ENCODE measurements at places on chromosomes 6 and 20.

DNA sequence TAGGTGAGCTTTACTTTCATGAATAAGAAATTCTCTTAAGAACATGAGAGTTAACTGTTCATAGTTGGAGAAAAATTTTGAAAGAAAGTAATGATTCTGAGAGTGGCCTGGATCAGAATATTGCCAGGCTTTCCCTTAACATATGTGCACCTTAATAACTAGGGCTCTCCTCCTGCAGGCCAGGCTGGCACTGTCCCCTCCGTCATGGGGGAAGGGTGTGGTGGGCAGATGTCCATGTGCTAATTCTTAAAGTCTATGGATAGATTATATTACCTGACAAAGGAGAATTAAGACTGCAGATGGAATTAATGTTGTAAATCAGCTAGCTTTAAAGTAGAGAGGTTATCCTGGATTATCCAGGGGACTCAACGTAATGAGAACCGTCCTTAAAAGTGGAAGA lies 10.9 kb upstream of the KLHL32 start:
- no peak for DNase-seq

GRCh38 chr6:43496370-43497128 lies 13.6 kb downstream of the LRRC73 start:
- DNase-seq: no peak

DNA sequence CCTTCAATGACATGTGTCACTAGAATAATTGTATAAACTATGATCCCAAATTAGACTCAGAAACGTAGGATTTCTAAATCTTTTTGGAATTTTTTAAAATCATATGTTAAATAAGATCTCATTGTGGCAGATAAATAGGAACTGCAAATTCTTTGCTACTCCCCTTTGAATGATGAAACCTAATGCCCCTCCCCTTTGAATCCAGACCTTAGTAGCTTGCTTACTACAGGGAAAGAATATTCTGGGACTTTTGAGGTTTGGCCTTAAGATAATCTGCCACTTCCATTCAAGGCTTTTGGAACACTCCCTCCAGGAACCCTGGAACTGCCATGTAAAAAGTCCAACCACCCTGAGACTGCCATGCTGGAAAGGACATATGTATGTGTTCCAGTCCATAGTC lies 7.1 kb downstream of the TDP2 start:
- DNase-seq: no peak

GRCh38 chr20:8858181-8858787 lies 210.6 kb upstream of the PLCB4 start:
- DNase-seq: no peak

- DNase-seq: peak; percentile 83
These were observed 1.5 kb upstream of the GMEB2 start for GRCh38 chr20:63628246-63628975.

DNA sequence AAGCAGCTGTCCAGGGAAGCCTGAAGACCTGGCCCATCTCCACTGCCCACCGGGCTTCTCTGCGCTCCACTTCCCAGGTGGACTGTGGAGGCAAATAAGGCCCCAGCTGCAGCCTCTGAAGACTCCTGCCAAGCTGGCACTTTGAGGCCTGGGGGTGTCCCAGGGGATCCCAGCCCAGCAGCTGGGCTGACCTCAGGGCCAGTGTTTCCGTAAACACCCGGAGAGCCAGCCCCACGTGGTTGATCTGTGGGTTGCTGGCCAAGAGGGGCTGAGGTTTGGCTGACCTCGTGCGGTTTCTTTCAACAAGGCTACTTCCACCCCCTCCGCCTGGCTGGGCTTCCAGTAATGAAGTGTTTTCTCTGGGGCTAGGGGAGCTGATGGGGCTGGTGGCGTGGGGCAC lies 12.4 kb upstream of the CCN5 start:
- DNase-seq: no peak

DNA sequence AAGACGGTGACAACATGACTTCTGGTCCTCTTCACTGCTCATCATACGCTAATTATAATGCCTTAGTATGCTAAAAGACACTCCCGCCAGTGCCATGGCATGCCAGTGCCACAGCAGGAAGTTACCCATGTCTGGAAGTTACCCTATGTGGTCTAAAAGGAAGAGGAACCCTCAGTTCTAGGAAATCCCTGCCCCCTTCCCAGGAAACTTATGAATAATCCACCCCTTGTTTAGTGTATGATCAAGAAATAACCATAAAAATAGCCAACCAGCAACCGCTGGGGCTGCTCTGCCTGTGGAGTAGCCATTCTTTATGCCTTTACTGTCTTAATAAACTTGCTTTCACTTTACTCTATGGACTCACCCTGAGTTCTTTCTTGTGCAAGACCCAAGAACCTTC lies 15.8 kb upstream of the SERPINB9 start:
- DNase-seq: peak; percentile 55

- DNase-seq: no peak
These were observed 326.4 kb upstream of the MARCKS start for GRCh38 chr6:113530769-113531168.

DNA sequence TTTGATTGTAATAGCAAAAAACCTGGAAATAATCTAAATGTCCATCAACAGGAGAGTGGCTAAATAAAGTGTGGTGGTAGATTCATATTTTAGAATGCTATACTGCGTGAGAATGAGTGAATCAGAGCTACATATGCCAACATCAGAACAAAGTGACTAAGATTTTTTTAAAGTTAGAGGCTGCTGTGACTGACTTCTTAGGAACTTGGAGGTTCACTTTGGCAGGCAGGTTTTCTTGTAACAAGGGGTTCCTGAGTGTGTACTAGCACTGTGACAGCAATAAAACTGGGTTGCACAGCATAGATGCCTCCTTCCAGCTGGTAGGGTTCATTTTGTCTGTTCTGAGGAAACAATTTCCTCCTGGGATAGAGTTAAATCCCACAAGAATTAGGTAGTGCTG lies 75.3 kb upstream of the ENPP5 start:
- no peak for DNase-seq

DNA sequence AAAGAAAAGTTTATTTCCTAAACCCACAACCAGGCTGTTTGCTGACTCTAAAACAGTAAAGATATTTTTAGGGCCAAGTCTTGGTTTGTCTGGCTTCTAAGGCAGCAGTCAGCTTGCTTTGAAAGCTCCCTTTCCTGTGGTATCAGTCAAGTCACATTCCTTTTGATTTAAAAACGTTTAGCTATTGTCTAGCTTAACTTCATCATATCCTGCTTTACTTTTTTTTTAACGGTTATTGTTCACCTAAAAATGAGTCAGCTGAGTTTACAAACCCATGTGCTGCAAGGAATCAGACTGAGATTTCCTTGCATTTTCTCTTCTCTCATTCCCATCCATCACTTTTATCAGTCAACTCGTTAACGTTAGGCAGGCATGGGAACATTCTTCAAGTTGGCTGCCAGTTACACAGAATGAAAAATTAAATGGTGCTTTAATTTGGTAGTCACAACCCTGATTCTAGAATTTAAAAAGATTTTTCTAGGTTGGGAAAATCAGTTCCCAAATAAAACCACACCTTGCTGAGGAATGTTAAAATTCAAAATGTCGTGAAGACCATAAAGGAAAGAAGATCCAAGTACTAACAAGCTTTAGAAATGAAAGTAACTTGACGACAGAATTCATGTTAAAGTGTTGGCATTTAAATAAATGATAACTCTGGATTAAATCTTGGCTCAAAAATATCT lies 45.9 kb downstream of the ELOVL5 start:
- no peak for DNase-seq

DNA sequence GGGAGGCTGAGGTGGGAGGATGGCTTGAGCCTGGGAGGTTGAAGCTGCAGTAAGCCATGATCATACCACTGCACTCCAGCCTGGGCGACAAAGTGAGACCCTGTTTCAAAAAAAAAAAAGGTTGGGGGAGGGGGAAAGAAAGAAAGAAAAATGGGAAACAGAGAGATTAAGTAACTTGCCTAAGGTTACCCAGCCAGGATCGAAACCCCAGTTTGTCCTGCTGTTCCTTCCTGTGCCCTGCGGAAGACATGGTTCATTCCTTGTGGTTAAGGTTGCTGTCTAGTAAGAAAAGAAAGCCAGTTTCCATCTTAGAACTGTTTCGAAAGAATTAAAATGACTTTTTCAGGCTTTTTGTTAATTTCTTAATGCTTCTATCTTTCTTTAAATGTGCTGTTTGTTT lies 29.8 kb downstream of the C6orf89 start:
- no peak for DNase-seq

- DNase-seq: no peak
These were observed 16.4 kb upstream of the TTPAL start for GRCh38 chr20:44459271-44459670.

GRCh38 chr6:111096246-111096645 lies 8.9 kb downstream of the SLC16A10 start:
- DNase-seq: no peak

DNA sequence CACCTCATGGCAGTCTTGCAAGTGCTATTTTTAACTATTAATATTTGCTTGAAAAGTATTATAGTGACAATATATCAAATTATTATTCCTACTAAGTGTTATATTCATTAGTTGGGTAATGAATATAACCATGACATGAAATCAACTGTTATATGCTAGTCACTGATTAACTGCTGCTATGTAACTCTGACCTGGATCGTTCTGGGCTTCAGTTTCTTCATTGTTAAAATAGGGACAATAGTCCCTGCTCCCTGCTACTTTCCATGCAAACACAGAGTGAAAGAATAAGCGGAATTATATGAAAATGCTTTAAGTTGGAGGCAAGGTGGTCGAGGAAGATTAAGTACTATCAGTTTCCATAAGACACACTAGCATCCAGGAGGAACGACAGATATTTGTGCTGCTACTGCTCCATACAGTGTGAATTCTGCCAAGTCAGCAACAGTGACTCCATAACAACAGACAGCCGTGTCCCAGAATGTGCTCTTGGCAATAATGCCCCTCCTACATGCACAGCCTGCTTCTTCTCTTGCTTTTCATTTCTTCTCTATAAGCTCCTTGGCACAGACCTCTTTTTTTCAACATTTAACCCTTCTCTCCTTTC lies 107.2 kb downstream of the CHD6 start:
- DNase-seq: no peak

GRCh38 chr6:22917344-22917743 lies 348.0 kb downstream of the HDGFL1 start:
- DNase-seq: no peak

DNA sequence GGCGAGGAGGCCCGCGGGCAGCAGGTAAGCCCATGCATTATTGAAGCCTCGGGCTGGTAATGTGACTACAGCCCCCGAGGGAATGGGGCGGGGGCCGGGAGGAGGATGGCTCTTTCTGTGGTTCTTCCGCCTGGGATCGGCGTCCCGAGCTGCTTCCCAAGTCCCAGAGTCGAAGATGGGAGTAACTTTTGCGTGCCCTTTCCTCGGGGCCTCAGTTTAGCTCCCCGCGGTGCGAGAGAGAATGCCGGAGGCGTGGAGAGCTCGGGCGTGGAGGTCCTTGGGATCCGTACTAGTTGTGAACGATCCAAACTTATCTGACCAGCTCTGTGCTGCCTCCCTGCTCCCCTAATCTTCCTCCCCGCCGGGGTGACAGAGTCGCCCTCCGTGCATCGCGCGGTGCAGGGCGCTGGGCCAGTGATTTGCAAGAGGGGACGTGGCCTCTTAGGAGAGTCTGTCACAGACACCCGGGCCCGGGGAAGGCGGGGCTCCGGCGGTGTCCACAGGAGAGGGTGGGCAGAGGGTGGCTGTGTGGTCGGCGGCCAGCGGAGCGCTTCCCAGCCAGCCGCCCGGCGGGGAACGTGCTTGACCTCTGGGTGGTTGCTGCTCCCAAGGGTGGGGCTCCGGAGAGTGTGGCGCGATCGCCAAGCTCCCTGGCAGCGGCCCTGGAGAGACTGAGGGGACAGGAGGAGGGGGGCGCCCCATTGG lies 815 bp downstream of the UTRN start:
- DNase-seq: peak; percentile 66

DNA sequence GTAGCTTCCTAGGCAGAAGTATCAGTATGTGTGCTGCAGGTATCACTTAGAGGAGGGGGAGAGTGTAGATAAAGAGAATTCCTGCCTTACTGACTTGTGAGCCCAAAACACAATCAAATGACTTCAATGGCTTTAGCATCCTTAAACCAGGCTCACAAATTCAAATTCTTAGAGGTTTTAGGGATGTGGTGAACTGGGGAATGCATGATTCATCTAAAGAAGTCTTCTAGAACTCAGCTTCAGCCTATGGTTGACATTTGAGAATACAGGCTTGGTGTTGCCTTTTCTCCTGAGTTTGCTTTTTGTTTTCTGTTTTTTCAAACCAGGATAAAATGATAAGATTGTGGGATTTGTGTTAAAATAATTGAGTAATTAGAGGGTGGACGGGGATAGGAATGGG lies 14.4 kb downstream of the SNRPC start:
- no peak for DNase-seq

DNA sequence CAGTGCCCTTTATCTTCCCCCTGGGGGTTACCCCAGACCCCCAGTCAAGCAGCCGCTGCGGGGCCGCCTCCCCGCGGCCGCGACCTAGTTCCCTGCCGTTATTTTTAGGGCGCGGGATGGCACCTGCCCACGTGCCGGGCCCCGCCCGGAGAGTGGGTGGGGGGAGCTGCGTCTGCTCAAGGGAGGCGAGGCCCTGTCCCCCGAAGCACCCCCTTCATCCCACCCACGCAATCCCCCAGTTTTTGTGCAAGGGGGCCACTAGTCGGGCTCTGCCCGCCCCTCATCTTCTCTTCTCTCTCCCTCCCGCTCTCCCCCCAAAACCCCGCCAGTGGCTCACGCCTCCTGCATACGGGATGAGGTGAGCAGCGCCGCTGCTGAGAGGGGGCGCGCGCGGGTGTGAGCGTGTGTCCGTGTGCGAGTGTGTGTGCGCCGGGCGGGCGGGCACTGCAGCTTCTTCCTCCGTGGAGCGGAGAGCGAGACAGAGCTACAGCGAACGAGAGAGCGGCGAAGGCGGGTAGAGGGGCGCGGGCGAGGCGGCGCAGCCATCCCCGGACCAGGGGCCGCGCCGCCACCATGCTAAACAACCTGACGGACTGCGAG lies at the start of gene SLC12A5:
SLC12A5 (plus strand) TSS at position 444 of the 600 bp plus-strand sequence; CDS start at position 574, 130 bp downstream.
- no peak for DNase-seq

DNA sequence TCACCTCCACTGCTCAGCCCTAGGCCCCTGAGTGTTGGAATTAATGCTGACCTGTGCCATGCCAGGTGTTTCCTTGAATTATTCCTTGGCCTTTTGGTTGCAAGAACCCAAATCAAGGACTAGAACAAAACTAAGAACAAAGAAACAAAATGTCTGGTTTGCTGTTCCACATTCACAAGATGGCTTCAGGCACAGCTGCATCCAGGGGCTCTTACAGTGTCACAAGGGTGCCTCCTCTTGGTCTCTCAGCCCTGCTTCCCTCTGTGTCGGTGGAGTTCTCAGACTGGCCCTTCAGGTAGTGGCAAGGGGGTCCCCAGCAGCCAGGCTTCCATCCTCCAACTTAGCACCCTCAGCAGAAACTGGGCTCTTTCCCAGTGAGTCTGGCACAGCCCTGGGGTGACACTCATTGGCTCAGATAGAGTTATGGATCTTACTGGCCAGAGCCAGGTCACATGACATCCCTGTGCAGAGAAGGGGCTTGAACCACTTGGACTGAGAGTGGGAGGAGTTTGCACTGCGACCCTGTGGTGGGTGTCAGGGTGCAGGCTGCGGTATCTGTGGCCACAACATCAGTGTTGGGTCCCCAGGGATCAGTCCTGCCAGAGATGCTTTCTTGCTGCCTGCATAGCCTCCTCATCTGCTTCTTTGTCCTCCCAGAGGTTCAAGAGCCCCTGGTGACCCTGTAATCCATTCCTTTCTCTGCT lies 427.7 kb upstream of the SULF2 start:
- no peak for DNase-seq
